ENCODE measurements at places on chromosomes 2 and 18. TPM values are rescaled to one million over a fixed set of nuclear protein-coding genes. Genes with fewer than 3 reads are reported as not detected.

The GATA6 gene
- total RNA-seq = not detected

The DSG4 gene
- total RNA-seq = not detected

The GPBAR1 gene
- total RNA-seq = 0.28 TPM

The NRP2 gene
- total RNA-seq = 20.0 TPM

The TYMS gene
- 6.9 TPM for total RNA-seq

The IHH gene
- total RNA-seq = not detected

The PFN4 gene
- total RNA-seq = not detected

The DNAJC5G gene
- total RNA-seq = 5.1 TPM

The SKOR2 gene
- not detected for total RNA-seq

The LIPG gene
- 3.0 TPM for total RNA-seq

The DHRS9 gene
- total RNA-seq = 1.6 TPM

The ZNF385B gene
- 38.9 TPM for total RNA-seq

The RAB31 gene
- 83.0 TPM for total RNA-seq

The AOX1 gene
- total RNA-seq = 2.8 TPM

The ANKRD62 gene
- total RNA-seq = 4.5 TPM

The FAHD2A gene
- 71.1 TPM for total RNA-seq

The PXDN gene
- total RNA-seq = 19.4 TPM

The ASXL3 gene
- 39.7 TPM for total RNA-seq

The PROKR1 gene
- 0.50 TPM for total RNA-seq

The TP53I3 gene
- total RNA-seq = 0.39 TPM

The KCNJ13 gene
- not detected for total RNA-seq

The UGT1A3 gene
- not detected for total RNA-seq

The TCF23 gene
- not detected for total RNA-seq

The KRTCAP3 gene
- total RNA-seq = 1.8 TPM

The METTL8 gene
- total RNA-seq = 33.4 TPM

The FKBP1B gene
- 54.6 TPM for total RNA-seq

The HAAO gene
- total RNA-seq = 3.0 TPM

The MC4R gene
- total RNA-seq = 0.92 TPM

The MARCHF4 gene
- 10.1 TPM for total RNA-seq

The SERPINB4 gene
- not detected for total RNA-seq

The STON1 gene
- 3.2 TPM for total RNA-seq

The VAMP8 gene
- 6.8 TPM for total RNA-seq

All from dorsolateral prefrontal cortex (tissue), 122 donors.